ENCODE measurements at places on chromosomes 4 and X. TPM values are rescaled to one million over a fixed set of nuclear protein-coding genes. Genes with fewer than 3 reads are reported as not detected.
A peak's percentile ranks its signal among the peaks of the same experiment; 100 is the strongest.

- peak; percentile 54 for DNase-seq
Measured at GRCh38 chrX:81120936-81121371, 80.8 kb downstream of the HMGN5 start.

DNA sequence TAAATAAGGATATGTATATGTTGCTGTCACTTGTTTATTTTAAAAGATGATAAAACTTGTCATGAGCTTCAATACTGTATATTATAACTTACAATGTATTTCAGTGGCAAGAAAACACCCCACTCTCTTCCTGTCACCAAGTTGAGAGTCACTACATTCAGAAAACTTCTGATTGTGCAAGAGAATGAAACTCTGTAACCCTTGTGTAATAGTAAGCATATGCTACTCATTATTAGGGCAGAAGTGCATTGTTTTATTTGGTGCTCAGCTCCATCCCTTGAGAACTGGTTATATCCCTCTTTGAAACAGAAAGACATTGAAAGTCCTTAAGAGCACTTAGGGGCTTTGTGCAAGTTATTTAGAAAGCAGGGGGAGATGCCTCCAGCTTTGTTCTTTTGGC, 594.5 kb downstream of the ARAP2 start:
- DNase-seq = no peak

DNA sequence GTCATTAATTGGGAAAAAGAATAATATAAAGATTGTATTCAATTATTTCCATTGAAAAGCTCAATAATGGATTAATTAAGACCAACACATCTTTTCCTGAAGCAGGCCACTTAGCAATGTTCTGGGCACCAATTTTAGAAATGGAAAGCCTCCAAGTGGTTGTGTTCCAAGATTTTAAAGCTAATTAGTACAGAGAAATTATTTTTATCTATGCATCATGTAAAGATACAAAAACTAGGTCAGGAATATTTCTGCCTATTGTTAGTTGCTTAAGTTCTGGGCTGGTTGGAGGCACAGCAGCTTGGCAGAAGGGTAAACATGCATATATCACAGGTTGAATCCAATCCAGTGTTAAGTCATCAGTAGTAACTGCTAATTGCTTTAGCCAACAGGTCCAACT, 101.9 kb downstream of the RASL11B start:
- no peak for DNase-seq

GRCh38 chrX:5915783-5916182, 312.9 kb downstream of the NLGN4X start:
- no peak for DNase-seq

GRCh38 chr4:183591301-183591700, 67.7 kb downstream of the RWDD4 start:
- DNase-seq = no peak

GRCh38 chrX:151780621-151781020, 46.1 kb downstream of the CNGA2 start:
- DNase-seq = no peak

GRCh38 chr4:8464381-8464780, 23.8 kb downstream of the TRMT44 start:
- no peak for DNase-seq

GRCh38 chr4:114601304-114602052, 2.9 kb downstream of the UGT8 start:
- DNase-seq = no peak

- no peak for DNase-seq
Measured at GRCh38 chrX:7263330-7263729, 115.4 kb upstream of the PUDP start.

DNA sequence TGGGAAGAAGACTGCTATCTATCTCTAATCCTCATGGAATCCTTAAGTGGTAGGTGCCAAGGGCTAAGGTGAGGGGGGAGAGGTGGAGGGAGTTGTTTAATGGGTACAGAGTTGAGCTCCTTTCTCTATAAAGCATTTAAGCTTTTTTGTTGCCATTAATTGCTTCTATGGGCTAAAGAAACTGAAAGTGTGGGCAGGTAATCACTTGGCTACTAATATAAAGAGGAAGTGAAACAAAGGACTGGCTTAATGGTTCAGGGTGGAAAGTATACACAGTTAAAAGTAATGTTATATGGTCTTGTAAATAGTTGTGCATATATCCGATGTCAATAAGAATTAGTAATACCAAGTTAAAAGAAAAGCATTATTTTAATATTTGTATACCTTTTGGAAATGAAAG, 83.9 kb downstream of the POLA1 start:
- no peak for DNase-seq

GRCh38 chr4:4981427-4981826, 37.8 kb downstream of the CYTL1 start:
- DNase-seq = no peak

DNA sequence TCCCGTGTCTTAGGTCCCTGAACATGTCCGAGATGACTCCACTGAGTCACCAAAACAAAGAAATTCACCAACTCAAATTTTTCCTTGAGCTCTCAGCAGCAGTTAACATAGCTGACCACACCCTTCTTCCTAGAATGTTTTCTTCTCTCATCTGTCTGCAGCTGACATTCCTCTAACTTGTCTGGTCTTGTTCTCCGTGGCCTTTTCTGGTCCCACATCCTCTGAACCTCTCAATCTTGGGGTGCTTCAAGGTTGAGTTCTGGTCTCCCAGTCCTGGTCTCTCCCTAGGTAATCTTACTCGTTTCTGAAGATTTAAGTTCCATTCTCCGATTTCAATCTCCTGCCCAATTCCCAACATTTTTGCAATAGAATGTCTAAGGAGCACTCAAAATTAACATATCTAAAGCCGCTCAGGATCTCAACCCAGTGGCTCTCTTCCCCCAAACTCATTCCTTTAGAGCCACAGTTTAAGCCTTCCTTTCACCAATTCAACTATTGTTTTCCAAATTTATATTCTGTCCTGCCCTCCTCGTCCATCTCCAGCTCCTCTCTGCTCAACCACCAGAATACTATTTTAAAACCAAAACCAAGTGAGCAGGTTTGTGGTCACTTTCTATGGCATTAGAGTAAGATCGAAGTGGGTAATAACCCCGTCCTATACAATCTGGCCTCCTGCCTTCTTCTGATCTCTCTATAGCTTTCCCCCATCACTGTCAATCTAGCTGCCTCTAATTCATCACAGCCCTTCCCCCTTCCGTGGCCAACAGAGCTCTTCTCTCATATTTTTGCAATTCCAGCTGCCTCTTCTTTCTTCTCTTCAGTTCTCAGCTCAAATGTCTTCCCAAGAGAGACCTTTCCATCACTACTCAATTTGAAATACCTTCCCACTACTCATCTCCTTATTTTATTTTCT, 1.2 kb downstream of the TRIML2 start:
- DNase-seq = no peak

- no peak for DNase-seq
Measured at GRCh38 chr4:148926276-148927260, 484.4 kb upstream of the NR3C2 start.

DNA sequence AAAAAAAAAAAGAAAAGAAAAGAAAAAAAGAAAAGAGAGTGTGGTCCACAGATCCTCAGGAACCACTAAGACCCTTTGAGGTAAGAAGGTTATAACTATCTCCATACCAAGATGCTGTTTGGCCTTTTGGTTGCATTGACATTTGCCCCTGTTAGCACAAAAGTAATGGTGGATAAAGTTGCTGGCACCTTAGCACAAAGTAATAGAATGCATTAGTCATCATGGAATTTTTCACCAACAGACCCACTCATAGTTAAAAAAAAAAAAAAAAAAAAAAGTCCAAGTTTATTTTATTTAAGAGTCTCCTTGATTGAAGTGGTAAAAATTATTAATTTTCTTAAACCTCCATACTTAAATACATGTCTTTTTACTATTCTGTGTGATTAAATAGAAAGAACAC, 78.4 kb upstream of the RBPJ start:
- DNase-seq = no peak

- DNase-seq = no peak
Measured at GRCh38 chr4:139838811-139839210, 173.2 kb downstream of the MGST2 start.

DNA sequence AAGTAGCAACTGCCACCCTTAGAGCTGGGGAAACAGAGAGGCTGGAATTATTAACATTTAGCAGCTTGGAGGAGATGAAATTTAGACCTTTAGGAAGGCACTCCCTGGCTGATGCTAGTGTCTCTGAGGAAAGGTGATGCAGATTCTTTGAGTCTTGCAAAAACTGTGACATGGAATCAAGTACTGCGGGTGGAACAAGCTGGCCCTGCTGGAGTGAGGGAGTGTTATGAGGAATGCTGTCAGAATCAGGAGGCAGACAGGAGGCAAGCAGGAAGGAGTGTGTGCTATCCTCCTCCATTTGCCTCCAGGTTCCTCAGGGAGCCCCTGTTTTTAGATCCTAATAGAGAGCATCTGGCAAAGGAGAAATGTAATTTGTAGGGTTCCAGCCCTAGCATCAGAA, 391.7 kb upstream of the PITX2 start:
- no peak for DNase-seq

DNA sequence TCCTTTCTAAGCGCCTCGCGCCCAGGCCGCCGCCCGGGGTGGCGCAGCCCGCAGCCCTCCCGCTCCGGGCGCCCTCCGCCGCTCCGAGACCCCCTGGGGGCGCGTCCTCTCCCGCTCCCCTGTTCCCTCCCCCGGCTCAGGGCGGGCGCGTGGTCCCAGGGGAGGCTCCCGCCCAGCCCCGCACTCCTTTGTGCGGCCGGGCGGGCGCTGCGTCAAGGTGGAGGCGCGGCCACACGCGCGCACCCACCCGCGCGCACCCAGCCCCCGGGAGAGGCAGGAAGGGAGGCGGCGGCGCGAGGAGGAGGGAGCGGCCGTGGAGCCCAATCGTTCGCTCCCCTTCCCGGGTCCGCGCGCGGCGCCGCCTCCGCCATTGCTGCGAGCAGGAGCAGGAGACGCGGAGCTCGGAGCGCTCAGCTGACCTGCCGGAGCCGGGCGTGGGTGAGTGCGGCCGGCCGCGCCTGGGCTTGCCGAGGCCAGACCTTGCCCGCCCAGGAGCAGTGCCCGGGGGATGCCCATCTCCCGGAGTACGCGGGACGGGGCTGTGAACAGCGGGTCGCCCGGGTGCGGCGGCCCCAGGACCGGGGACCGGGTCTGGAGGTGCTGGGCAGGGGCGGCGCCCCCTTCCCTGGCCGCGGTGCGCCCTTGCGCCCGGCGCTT, at the start of gene NSG1:
TSS of gene NSG1 (plus strand) at position 367 of the 657 bp plus-strand sequence. CDS start 528 bp downstream, outside the sequence.
- DNase-seq = peak; percentile 22

- DNase-seq = no peak
Measured at GRCh38 chr4:68426516-68426915, 20.7 kb upstream of the TMPRSS11E start.

DNA sequence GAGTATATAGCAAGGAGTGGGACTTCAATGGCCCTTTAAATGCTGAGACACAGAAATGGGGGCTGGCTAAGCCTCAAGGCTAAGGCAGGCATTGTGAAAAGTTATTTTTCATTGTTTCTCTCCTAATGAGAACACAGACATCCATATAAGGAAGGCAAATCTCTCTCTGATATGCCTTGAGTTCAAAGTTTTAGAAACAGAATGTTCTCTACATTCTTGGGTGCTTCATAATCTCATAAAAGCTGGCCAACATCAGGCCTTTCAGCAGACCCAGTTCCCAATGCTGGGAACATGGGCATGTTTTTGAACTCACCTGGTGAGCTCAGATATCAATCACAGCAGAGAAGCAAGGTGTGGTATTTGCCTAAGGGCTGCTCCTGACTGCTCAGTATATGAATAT, 19.4 kb upstream of the RAB40A start:
- no peak for DNase-seq

- DNase-seq = no peak
Measured at GRCh38 chr4:74418063-74418670, 26.8 kb upstream of the AREG start.

The UGT2B10 gene
- total RNA-seq = not detected

The TKTL1 gene
- total RNA-seq = 0.27 TPM

The C4orf51 gene
- total RNA-seq = not detected

The SSX4 gene
- total RNA-seq = not detected

The GJB1 gene
- not detected for total RNA-seq

The GPR173 gene
- 5.4 TPM for total RNA-seq

The FAM47E gene
- total RNA-seq = 1.3 TPM

The IQSEC2 gene
- 5.1 TPM for total RNA-seq

The CXCL13 gene
- total RNA-seq = not detected

The CABS1 gene
- not detected for total RNA-seq

The GRPEL1 gene
- 8.1 TPM for total RNA-seq

The CHIC2 gene
- total RNA-seq = 45.2 TPM

The SCRG1 gene
- not detected for total RNA-seq

The MXRA5 gene
- under 0.01 TPM for total RNA-seq

The IL2 gene
- total RNA-seq = not detected
